GM18507 (cell line): ENCODE measurements at places on chromosomes 4 and X.

DNA sequence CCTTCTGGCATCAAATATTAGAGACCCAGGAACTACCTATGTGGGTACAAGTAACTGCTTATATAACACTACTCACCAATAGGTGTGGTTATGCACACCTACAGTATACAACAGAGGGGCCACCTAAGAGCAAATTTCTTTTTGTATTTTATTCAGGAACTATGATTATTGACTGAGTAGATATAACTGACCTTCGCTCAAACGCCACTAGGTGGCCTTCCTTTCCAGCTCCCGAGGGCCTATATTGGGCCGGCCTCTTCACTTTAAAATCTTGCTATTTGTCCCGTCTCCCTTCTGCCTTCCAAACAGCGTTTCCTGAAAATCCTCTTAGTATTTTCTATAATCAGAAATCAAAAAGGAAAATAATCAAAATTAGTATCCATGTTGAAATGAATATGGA lies 19.9 kb upstream of the PABPC5 start:
- no peak for DNase-seq

GRCh38 chr4:25440478-25441030 lies 63.5 kb downstream of the ANAPC4 start:
- DNase-seq: no peak

DNA sequence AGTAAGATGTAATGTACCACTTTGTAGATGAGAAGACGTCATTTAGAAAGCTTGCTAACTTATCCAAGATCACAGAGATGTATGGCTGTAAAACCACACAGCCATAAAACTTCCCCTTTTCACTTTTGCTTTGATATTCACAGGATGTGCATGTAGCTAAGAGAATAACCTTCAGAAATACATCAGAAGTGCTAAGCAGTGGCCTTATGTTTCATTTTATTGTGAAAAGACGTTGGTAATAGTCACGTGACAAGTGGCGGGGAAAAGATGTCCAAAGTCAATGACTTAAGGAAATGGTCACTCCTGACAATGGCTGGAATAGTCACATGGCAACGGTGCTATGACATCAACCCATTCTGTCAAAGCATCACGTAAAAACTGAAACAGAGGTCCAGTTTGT lies 12.9 kb upstream of the WDR17 start:
- DNase-seq: no peak

GRCh38 chr4:97867557-97868091 lies 275.7 kb downstream of the STPG2 start:
- no peak for DNase-seq

GRCh38 chrX:148804579-148805355 lies 304.4 kb downstream of the AFF2 start:
- DNase-seq: no peak

DNA sequence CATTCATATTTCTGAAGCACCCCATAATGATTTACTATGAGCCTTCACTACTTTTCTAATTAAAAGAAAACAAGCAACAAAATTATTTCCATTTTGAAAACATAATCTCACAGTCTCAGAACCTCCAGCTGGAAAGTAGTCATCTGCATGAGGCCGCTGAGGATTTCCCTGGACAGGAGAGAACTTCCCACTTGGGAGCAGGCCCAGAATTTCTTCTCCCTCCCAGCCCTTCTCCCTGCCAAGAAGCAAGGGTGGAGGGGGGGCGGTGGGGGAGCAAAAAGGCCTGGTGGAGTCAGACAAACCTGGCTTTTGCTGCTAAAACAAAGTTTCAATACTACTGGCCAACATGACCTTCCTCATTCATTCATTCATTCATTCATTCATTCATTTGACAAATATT lies 167.3 kb downstream of the PJA1 start:
- DNase-seq: no peak

- DNase-seq: no peak
These were observed 55.8 kb downstream of the XAGE2 start for GRCh38 chrX:52424656-52425055.

GRCh38 chr4:118177126-118177525 lies 142.8 kb downstream of the NDST3 start:
- DNase-seq: no peak

- no peak for DNase-seq
These were observed 354.9 kb downstream of the RPA4 start for GRCh38 chrX:97238632-97239031.

DNA sequence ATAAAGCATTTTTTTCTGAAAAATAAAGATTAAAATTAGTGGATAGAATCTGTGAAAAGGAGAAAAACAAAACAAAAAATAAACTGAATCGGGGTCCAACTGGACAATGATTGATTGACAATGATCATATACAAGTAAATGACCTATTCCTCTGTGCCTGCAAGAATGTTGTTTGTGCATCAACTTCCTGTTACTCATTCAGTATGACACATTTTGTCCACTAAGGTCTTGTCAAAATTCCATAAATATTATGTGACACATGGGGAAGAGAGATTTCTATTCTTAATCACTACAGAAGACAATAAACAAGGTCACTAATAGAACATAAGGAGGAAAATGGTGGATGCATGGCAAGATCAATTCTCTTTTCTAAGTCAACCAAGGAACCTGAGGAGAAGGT lies 54.9 kb downstream of the F8 start:
- no peak for DNase-seq

- no peak for DNase-seq
These were observed 169.6 kb upstream of the GLRA2 start for GRCh38 chrX:14359727-14360126.
